ENCODE measurements at places on chromosomes 5 and 9. TPM values are rescaled to one million over a fixed set of nuclear protein-coding genes. Genes with fewer than 3 reads are reported as not detected.

GRCh38 chr9:108073823-108074222, 584.3 kb upstream of the KLF4 start:
- DNase-seq: no peak

- DNase-seq: no peak
Observed at GRCh38 chr5:75037106-75037505, 15.3 kb downstream of the GCNT4 start.

DNA sequence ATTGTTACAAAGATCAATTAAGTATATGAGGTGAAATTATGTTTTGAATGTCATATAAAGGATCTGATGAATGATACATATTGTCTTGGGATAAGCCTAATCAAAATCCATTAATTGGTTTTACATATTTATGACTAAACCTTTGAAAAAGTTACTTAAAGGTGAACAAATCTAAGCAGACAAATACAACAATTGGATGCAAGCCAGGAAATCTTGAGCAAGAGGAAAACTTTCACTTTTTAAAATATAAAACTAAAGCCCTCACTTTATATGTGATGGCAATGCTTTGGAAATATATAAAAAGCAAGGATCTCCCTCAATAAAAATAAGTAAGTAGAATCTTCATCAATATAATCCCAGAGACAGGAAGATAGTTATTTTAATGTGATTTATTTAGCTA, 80.1 kb downstream of the EDIL3 start:
- DNase-seq: no peak

DNA sequence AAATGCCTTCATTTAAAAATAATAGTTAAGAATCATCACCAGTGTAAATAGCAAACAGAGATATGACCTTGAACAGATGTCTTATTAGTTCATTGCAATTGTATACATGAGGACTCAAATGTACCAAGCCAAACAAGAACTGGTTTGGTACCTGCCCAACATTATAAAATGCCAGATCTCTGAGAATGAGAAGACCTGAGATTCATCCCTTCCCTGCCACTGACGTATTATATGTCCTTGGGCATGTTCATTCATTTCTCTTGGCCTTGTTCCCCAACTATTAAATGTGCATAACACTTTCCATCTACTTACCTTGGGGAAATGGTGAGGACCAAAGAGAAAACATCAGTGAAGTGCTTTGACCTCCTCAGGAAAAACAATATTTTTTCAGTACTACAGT, 33.6 kb upstream of the ERBIN start:
- DNase-seq: no peak

DNA sequence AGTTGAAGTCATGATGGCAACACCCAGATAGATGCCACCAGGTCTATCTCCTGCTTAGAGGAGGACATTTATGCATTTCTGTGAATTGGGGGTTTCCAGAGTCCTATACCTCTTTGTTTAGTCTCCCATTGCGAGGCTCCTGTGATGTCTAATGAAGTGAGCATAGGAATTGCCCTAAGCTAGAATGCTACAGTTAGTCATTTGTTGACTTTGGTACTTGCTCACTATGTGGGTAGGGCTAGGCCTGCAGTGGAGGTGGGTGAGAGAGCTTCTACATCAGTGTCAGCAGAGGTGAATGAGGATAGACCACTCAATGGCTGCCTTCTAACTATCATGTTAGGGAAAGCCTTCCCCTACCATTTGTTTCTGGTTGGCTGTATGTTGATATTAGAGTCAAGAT, 173.3 kb upstream of the POC5 start:
- no peak for DNase-seq

- DNase-seq: no peak
Observed at GRCh38 chr9:68755752-68756151, 50.7 kb downstream of the PIP5K1B start.

DNA sequence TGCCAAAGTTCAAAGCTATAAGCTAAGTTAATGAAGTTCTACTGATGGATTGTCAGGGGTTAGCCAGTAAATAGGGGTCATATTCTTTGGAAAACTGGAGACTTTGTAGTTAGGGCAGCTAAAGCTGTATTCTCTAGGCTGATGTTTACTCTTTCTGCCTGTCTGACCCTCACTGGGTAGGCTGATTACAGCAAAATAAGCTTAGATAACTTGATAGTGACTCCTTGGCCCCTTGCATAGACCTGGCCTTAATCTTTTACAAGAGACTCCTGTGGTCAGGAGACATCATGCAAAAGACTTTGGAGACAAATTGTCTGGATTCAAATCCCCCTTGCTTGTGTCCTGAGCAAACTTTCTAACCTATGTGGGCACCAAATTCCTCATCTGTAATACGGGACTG, 314.4 kb upstream of the MSX2 start:
- no peak for DNase-seq

GRCh38 chr9:105967797-105968196, 273.5 kb downstream of the TMEM38B start:
- no peak for DNase-seq

Gene PCDHA1
- not detected for total RNA-seq

Gene FKTN
- total RNA-seq: 22.1 TPM

Gene GABRA6
- total RNA-seq: not detected

Gene KLHL9
- total RNA-seq: 29.9 TPM

Gene PCDHGA3
- total RNA-seq: 0.27 TPM

Gene NTNG2
- 2.6 TPM for total RNA-seq

Gene ADAMTSL1
- 6.0 TPM for total RNA-seq

Gene PCDHA9
- total RNA-seq: 2.5 TPM

Gene GARIN3
- not detected for total RNA-seq
